SW 1271 (cell line): ENCODE measurements at places on chromosomes 3 and 15.

- DNase-seq = no peak
Observed at GRCh38 chr3:7640787-7641186, 779.9 kb downstream of the GRM7 start.

DNA sequence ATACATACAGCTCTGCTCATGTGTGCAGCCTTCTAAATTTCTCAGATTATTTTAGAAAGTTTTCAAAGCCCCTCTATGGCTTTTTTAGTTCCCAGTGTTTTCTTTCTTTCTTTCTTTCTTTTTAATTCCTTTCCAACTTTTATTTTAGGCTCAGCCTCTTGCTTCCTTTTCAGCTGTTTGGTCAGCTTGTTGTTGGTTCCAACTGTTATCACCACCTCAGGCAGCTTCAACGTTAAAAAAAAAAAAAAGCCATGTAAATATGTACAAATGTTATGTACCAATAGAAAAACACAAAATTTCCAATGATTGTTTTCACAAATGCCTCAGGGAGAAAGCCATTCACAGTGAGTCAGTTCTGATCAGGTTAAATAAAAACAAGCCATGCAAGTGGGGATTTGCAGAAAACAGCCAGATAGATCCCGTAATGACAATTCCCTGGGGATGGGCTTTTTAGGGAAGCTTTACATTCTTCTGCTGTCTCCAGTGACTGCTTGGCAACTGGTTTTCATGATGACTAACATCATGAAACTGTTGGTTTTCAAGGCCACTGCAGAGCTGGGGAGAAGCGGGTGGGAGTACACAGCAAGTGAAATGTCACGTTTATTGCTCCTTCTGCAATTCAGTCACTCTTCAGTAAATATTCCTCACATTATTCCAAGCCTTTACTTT is 908.4 kb downstream of the EPHA3 start:
- DNase-seq = no peak

DNA sequence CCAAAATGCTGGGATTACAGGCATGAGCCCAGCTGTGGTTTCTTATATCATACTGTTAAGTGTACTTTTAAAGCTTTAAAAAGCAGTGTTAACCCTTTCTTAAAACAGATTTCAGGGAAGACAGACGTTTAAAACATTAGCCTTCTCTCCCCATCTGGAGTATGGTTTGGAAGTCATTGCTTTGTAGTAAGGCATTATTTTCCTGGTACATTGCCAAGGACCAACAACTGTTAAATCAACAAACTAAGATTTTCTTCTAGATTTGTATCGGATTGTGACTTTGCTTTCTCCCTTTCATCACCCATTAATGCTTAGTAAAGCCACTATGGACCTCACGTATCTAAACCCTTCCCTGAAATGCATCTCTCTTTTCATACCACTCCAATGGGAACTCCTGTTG is 50.5 kb downstream of the UBE2E1 start:
- no peak for DNase-seq

- no peak for DNase-seq
Observed at GRCh38 chr15:57962887-57963286, 102.6 kb downstream of the ALDH1A2 start.

- no peak for DNase-seq
Observed at GRCh38 chr3:13881536-13882410, 1.9 kb upstream of the WNT7A start.

GRCh38 chr15:101131489-101132389 is 120.1 kb downstream of the CHSY1 start:
- DNase-seq = no peak

GRCh38 chr15:67048281-67049279 is 16.8 kb upstream of the SMAD3 start:
- peak; percentile 83 for DNase-seq

DNA sequence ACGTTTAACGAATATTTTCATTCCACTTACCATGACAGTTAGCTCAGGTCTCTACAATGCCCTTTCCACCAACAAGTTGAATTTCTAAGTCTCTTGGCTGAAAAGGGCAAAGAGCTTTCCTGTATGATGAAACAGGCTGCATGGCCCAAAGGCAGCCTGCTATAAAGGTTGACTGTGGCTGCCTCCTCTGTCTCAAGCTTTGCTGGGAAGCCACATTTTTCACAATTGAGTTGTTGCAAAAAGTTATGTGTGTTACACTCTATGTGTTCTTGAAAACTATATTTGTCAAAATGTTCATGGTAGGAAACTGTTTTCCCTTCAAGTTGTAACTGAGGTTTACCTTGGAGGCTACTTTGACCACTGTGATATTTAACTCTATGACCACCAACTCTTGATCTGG is 49.5 kb downstream of the DZIP1L start:
- DNase-seq = no peak

GRCh38 chr3:177149106-177149505 is 48.2 kb downstream of the TBL1XR1 start:
- no peak for DNase-seq

- DNase-seq = no peak
Observed at GRCh38 chr3:190941694-190942260, 79.3 kb upstream of the GMNC start.

- peak; percentile 84 for DNase-seq
Observed at GRCh38 chr3:98971169-98971681, 69.7 kb upstream of the DCBLD2 start.

- DNase-seq = no peak
Observed at GRCh38 chr3:72810063-72810462, 38.2 kb downstream of the SHQ1 start.

GRCh38 chr3:168909260-168909659 is 754.3 kb downstream of the MECOM start:
- DNase-seq = no peak

- no peak for DNase-seq
Observed at GRCh38 chr3:35946854-35947515, 307.7 kb downstream of the ARPP21 start.

DNA sequence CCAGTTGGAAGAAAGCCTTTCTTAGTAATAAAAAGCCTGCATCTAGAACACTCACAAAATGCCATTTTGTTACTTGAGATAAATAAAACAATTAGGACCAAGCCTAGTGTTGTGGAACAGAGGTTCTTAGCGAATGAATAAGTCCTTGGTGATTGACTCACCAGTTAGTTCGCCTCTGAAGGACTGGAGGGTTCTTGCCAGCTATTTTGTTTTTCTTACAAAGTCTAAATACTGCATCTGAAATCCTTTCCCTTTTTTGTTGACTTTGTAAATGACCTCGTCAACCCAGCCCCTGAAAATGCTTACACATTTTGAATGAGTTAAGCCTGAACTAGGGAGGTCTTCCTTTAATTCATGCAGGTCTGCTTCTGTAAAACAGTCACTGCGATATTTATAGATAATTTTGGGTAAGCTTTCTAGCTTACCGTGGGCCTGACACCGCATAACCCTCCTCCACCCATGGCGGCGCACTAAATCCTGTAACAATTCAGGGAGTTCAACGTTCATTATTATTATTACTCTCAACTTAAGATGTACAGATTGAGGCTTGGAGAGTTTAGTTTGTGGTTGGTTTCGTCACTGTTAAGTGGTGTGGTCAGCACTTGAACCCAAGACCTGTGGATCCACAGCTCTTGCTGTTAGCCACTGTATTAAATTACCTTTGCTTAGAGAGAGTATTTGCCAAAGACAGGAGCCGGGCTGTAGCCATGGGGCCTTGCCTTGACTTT is 45.0 kb upstream of the SACM1L start:
- no peak for DNase-seq

GRCh38 chr3:39727415-39727814 is 82.0 kb upstream of the MYRIP start:
- DNase-seq = no peak

DNA sequence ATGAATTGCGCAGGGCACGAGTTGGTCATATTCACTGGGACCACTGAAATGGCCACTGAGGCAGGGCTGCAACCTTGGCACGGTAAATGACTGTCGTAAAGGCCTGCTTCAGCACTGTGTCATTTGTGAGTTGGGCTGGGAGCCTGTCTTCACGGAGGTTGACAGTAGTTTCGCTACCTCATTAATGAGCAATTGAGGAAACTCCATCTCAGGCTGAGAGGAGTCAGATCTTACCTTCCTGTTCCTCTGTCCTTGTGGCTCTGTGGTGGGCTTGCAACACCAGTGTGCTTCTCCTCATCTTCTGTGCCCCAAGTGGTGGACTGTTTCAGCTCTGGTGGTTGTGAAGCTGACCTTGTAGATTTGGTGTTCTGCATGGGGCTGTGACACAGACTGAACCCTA is 80.1 kb upstream of the EIF1B start:
- DNase-seq = no peak

DNA sequence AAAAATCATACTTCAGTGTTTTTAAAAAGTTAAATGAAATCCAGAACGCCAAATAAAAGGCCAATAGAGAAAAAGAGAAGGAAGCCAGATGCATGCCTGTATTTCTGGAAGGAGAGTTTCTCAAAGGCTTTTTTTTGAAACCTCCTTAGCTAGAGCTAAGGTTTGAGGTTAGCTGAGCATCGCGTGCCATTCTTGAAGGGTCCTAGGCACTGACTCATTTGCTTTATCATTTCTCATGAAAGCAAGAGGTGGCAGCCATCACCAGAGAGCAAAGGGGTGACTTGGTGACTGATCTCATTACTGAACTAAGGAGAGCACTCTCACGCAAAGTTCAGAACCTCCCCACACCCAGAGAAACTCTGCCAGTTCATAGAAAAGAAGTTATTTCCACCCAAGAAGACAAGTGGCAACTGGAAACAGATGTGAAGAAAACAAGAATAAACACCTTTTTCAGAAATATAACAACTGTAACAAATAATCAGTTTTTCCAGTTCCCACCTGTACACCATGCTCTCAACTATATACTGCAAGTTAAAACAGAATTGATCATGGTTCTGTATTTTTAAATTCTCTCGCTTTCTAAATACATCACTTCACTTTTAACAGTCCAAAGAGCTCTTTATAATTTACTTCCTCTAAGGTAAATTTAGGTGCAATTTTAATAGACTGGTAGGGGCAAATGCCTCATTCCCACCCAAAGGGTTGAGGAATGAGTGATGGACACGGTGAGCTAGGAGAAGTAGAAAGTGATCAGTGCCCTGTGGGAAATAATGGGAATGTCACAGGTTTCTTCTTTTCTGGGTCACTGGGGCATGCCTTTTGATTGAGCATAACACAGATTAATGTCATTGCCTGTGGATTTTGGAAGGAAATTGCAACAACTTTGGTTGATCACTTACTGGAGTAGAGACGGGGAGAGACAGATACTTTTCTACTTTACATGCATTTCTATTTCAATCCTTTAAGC is 24.7 kb downstream of the GPR15 start:
- DNase-seq = no peak

GRCh38 chr3:85355572-85355971 is 396.8 kb downstream of the CADM2 start:
- no peak for DNase-seq

- DNase-seq = no peak
Observed at GRCh38 chr3:195715583-195716266, 5.1 kb upstream of the MUC20 start.

DNA sequence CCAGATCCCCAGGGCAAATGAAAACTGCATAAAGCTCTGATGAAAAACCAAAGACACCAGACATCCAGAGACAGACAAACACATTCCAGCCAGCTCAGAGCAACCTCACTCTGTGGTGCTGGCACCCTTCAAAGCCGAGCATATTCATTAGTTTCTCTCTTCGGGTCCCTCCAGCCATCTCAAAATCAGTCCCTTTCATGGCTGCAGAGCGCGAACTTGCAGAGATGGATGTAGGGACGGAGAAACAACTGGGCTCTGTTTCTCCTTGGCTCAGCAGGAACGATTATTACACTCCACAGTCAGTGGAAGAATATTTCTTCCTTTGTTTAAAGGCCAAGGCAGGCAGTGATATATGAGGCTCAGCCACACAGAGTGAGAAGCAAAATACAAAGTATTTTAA is 50.4 kb upstream of the SYN2 start:
- no peak for DNase-seq

DNA sequence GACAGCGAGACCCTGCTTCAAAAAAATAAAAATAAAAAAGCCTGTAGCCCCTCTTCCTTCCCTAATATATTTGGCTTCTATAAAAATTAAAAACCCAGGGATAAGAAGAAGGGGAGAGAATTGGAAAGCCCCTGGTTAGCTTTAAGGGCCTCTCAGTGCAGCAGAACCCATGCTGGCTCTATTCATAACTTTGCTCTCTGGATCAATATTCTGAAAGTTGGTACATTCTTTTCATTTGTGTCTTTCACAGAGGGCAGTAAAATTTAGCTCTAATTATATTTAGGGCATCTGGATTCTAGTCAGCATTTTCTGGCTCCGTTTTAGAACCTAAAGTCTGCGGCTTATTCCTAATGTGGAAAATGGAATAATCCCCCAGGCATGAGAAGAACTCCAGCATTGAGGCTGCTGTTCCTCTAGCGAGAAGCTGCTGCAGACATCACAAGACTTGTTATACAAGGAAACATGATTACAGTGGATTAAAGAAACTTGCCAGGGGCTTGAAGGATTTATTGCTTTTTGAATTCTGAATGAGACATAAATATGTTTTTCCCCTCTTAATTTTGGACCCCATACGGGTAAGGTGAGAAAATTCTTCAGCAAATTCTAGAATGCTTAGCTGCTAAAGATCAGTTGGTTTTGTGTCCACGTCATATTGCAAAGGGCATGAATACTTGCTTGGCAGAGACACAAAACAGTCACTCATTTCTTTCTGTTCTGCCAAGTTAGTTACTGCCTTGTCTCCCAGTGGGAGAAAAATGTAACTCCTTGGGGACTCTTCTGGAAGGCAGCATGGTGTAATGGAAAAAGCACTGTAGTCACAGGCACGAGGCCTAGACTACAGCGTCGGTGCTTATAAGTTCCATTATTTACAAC is 177.7 kb downstream of the VGLL4 start:
- DNase-seq = no peak

GRCh38 chr15:49282366-49282765 is 112.3 kb downstream of the GALK2 start:
- no peak for DNase-seq

DNA sequence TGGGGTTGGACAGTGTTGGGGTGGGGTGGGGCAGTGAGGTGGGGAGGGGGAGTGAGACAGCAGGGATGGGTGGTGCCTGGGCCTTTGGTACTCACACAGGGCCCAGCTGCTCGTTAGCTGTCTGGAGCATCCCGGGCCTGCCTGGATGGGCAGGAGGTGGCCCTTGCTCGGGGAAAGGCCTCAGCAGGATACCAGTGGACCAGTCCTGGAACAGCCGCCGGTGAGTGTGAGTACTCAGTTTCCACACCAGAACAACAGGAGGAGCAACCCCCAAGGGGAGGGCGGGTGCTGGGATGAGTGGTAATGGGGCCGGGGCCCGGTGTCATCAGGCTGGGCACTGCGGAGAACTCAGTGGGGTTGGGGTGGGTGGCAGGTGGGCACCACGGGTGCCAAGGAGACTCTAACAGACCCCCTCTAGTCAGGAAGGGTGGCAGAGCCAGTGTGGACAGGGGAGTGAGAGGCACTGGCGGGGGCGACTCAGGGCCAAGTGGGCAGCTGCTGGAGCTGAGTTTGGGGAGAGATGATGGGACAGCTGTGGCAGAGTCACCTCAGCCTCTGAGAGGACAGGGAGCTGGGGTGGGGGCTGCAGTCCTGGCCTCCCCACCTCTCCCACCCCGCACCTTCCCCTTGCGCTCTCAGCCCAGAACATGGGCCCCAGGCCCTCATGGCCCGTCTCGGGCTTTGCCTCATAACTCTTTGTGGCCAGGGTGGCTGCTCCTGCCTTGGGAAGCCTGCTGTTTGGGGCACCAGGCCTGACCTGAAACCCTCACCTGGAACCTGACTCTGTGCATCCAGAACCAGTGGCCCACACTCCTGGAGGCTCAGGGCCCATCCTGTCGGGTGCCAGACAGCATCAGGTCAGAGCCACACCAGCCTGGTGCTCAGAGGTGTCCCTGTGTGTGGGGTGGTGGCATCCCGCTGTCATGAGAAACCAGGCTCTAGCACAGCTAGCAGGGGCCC is 52.1 kb upstream of the PRR23E start:
- DNase-seq = no peak

- DNase-seq = no peak
Observed at GRCh38 chr15:69468241-69469121, 15.9 kb downstream of the RPLP1 start.

GRCh38 chr3:131547585-131547984 is 44.8 kb upstream of the MRPL3 start:
- DNase-seq = no peak
